Testis (tissue), 5 donors: ENCODE measurements at places on chromosomes 3 and 15. TPM values are rescaled to one million over a fixed set of nuclear protein-coding genes. Genes with fewer than 3 reads are reported as not detected.

ANKUB1 gene
- 0.56 TPM for total RNA-seq

KIF23 gene
- 23.9 TPM for total RNA-seq

CPNE9 gene
- 0.31 TPM for total RNA-seq

CAND2 gene
- total RNA-seq = 118 TPM

TRPM1 gene
- 4.4 TPM for total RNA-seq

KLHL40 gene
- total RNA-seq = 3.1 TPM

TM4SF18 gene
- total RNA-seq = 4.2 TPM

CHRFAM7A gene
- 27.1 TPM for total RNA-seq

PLSCR5 gene
- total RNA-seq = not detected

ROPN1 gene
- total RNA-seq = 80.8 TPM

ITIH4 gene
- 19.9 TPM for total RNA-seq

TEX55 gene
- total RNA-seq = 158 TPM

KBTBD8 gene
- 12.2 TPM for total RNA-seq

CBLB gene
- 65.9 TPM for total RNA-seq

HACD2 gene
- 55.9 TPM for total RNA-seq

NR2E3 gene
- 4.3 TPM for total RNA-seq

BNC1 gene
- total RNA-seq = 26.2 TPM

PTPN23 gene
- total RNA-seq = 141 TPM

BCHE gene
- total RNA-seq = 2.4 TPM

SOX14 gene
- not detected for total RNA-seq

PLIN1 gene
- 9.1 TPM for total RNA-seq

ATP13A4 gene
- total RNA-seq = 4.1 TPM

CDHR4 gene
- 5.9 TPM for total RNA-seq

SPESP1 gene
- total RNA-seq = 50.4 TPM

AZI2 gene
- total RNA-seq = 53.8 TPM

DUOXA2 gene
- 0.39 TPM for total RNA-seq

ADAMTSL3 gene
- 9.4 TPM for total RNA-seq

HRG gene
- not detected for total RNA-seq

CASR gene
- 1.2 TPM for total RNA-seq

UROC1 gene
- total RNA-seq = 1.0 TPM

TRPC1 gene
- 24.8 TPM for total RNA-seq

GHRL gene
- 0.87 TPM for total RNA-seq

VPS18 gene
- total RNA-seq = 33.4 TPM

IL17RE gene
- 0.79 TPM for total RNA-seq

MYLK gene
- 168 TPM for total RNA-seq

MORC1 gene
- 16.0 TPM for total RNA-seq

MYO1E gene
- 22.5 TPM for total RNA-seq

GOLGA8T gene
- total RNA-seq = 4.1 TPM

TLR9 gene
- 0.25 TPM for total RNA-seq

PPCDC gene
- total RNA-seq = 23.6 TPM

PRR23C gene
- total RNA-seq = 1.4 TPM

CHCHD6 gene
- total RNA-seq = 47.6 TPM

BBS4 gene
- 50.7 TPM for total RNA-seq
